ENCODE measurements at places on chromosomes 5 and 9.

DNA sequence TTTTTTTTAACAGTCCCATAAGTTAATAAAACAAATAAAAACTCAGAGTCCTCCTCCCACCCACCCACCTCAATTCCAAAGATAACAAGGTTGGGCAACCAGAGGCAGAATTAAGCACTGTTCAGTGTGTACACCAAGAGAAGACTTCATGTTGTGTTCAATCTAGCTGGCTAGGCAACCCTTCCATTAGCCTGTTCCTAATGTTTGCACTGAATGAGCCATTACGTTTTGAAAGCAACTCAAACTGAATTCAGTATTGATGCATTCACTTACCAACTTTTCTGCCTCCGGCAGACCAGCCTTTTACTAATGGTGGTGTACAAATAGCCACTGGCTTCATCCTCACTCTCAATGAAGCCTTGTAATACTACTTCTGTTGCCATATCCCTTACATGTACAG, 47.5 kb downstream of the PBX3 start:
- DNase-seq = no peak

DNA sequence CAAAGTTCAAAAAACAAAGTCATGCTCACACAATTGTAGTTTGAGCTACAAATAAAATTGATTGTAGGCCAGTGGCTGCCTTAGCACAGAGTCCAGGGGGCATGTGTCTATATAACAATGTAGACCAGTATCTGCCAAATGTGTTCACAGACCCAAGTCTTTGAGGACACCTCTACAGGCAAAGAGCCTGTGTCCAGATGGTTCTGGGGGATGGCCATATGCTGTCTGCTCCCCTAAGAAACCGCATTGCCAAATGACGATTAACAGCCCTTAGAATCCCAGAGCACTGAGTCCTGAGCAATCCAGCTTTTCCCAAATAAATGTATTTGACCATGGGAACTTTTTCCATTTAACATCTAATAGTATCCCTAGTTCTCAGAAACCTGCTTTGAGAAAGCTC, 169.6 kb downstream of the ADCY2 start:
- DNase-seq = no peak

DNA sequence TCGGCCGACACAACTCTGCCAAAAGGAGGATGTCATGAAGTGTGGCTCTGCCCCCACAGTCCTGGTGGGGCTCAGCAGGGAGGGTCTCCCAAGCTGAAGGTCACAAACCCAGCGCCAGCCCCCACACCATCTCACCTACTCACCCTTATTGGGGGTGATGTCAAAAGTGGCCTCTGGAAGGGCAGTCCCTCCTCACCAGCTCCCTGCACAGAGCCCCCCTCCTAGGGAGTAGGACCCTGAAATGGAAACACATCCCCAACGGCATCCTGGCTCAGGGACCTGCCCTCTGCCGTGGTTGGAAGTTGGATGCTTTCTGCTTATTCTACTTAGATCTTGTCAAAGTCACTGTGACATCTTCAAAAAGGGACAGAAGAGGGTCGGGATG, 89.5 kb downstream of the NSUN2 start:
- DNase-seq = no peak

GRCh38 chr5:20522905-20523482, 535.0 kb upstream of the CDH18 start:
- DNase-seq = no peak

DNA sequence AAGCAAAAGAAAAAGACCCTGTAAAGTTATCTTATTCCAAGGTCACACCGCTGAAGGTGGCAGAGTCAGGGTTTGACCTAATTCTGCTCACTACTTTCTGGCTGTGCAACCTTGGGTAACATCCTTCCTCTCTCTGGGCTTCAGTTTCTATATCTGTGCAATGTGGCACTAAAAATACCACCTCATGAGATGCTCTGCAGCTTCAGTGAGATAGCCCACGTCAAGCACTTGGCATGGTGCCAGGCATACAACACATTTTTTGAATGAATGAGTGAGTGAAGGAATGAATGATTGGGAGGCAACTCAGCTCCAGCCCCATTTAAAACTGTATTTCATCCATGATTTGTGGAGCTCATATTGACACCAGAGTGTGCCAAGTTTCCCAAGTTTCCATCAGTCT, 62.3 kb downstream of the FOXI1 start:
- no peak for DNase-seq

DNA sequence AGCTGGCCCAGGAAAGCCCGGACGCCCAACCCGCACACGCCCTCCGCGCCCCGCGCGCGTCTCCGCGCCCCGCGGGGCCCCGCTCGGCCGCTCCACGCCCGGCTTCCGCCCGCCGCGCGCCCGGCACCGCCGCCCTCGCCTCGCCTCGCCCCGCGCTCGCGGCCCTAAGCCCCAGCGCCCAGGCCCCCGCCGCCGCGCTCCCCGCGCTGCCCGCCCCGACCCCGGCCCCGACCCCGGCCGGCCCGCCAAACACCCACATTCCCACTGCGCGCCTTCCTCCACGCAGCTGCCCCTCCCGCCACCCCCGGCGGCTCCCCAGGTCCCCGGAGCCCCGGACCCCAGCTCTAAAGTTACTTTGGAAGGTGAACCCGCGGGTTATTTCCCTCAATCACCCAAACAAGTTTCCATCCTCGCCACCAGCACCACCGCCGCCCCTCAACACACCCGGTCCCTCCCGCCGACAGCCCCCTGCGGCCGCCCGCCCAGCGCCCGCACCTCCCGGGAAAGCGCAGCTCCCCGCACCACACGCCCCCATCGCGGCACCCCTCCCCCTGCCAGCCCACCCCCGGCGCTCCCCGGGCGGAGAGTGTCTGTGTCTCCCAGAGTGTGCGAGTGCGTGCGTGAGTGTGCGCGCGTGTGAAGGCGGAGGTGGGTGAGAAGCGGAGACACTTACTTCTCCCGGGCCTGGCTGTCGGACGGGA, 439 bp downstream of the SSBP2 start:
- peak; percentile 47 for DNase-seq

DNA sequence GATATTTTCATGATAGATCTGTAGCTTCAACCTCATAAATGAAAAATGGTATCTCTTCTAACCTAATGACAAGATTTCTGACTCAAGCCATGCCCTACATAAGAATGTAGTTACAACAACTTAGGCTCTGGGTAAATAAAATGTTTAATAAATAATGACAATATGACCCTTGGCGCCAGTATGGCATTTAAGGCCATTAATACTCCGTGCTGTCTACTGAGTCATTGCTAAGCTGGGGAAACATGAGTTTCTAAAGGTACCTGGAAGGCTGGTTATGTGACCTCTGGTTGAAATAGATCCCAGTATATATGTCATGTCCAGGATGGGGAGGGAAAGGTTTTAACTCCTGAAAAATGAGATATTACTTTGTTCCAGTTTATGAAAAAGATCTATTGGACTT, 58.0 kb upstream of the CEMIP2 start:
- DNase-seq = no peak

Measured in suppressor macrophage (primary cell).